ENCODE measurements at places on chromosomes 11 and 22. TPM values are rescaled to one million over a fixed set of nuclear protein-coding genes. Genes with fewer than 3 reads are reported as not detected.

Gene DHCR7
- 72.7 TPM for total RNA-seq

DNA sequence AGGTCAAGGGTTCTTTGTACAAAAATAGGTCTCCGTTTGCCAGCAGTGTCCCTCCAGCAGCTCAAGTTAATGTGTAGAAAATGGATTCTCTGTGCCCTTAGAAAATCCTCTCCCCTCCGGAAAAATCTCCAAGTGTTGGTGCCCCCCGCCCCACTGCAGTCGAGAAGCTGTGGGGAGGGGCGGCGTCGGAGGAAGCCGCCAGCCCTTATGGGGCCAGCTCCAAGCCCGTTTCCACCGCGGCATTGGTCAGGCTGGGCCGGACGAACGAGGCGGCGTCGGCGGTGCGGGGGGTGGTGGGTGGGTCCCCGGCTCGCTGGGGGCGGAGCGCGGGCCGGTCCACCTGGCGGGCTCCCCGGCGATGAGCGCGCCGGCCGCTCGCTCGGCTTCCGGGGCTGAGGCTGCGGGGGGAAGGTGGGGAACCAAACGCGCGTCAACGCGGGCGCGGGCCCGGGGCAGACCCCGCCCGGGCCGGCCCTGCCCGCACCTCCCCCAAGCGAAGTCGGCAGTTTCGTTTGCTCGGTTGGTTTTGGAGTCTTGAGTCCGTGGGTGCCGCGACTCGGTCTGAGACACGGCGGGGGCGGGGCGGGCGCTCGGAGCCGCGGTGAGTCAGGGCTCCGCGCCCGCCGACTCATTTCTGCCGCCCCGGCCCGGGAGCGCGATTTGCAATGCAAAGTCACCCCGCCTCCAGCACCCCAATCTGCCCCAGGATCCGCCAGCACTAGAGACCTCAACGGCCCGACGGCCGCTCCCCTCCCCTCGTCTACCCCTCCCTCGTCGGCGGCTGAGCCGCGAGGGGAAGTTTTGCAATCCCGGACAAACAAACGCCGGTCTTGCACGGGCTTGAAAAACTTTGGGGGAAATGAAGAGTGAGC lies 1.4 kb downstream of the ASCL2 start:
- peak overlapping the region; percentile 65 for H3K4me3 ChIP-seq
- H3K27ac ChIP-seq, result peak overlapping the region; percentile 89
- H3K27me3 ChIP-seq, result peaks cover 47% of the 10 kb centered on the region

DNA sequence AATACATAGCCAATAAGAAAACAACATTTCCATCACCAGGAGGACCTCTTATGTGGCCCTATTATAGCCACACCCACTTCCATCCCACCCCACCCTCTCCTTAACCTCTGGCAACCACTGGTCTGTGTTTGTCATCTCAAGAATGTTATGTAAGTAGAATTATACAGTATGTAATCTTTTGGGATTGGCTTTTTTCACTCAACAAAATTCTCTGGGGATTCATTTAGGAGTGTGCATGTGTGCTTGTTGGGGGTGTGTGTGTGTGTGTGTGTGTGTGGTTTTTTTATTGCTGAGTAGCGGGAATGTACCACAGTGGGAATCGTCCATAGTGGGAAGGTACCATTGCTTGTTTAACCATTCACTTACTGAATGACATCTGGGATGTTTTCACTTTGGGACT lies 5.2 kb downstream of the KCNJ5 start:
- H3K36me3 ChIP-seq, result no peaks in the 10 kb centered on the region
- no peak overlapping the region for H3K4me3 ChIP-seq
- peaks cover 21% of the 10 kb centered on the region for H3K4me1 ChIP-seq
- no peaks in the 10 kb centered on the region for H3K27me3 ChIP-seq

Gene TRIM48
- not detected for total RNA-seq

DNA sequence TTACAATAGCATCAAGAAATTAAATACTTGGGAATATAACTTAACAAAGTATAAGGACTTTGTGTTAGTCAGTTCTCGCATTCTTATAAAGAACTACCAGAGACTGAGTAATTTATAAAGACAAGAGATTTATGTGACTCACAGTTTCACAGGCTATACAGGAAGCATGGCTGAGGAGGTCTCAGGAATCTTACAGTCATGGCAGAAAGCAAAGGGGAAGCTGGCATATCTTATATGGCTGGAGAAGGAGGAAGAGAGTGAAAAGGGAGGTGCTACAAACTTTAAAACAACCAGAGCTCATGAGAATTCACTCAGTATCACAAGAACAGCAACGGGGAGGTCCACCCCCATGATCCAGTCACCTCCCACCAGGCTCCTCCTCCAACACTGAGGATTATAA lies 32.0 kb upstream of the CCDC134 start:
- H3K27ac ChIP-seq, result no peak overlapping the region
- H3K27me3 ChIP-seq, result no peaks in the 10 kb centered on the region

Gene MMP8
- 0.15 TPM for total RNA-seq

Gene ACTN3
- not detected for total RNA-seq

Gene TECTA
- total RNA-seq, result 0.98 TPM

GRCh38 chr22:29202212-29203192 lies 3.2 kb upstream of the EMID1 start:
- H3K4me3 ChIP-seq, result no peak overlapping the region
- no peaks in the 10 kb centered on the region for H3K27me3 ChIP-seq
- no peaks in the 10 kb centered on the region for H3K36me3 ChIP-seq
- H3K27ac ChIP-seq, result peak overlapping the region; percentile 48
- H3K4me1 ChIP-seq, result peaks cover 18% of the 10 kb centered on the region
- no peak for DNase-seq

- H3K27me3 ChIP-seq, result peaks cover 1% of the 10 kb centered on the region
- H3K4me1 ChIP-seq, result no peaks in the 10 kb centered on the region
- no peaks in the 10 kb centered on the region for H3K36me3 ChIP-seq
- H3K27ac ChIP-seq, result no peak overlapping the region
- no peak overlapping the region for H3K4me3 ChIP-seq
Measured at GRCh38 chr11:59076876-59077571, 9.1 kb upstream of the GLYATL1B start.

DNA sequence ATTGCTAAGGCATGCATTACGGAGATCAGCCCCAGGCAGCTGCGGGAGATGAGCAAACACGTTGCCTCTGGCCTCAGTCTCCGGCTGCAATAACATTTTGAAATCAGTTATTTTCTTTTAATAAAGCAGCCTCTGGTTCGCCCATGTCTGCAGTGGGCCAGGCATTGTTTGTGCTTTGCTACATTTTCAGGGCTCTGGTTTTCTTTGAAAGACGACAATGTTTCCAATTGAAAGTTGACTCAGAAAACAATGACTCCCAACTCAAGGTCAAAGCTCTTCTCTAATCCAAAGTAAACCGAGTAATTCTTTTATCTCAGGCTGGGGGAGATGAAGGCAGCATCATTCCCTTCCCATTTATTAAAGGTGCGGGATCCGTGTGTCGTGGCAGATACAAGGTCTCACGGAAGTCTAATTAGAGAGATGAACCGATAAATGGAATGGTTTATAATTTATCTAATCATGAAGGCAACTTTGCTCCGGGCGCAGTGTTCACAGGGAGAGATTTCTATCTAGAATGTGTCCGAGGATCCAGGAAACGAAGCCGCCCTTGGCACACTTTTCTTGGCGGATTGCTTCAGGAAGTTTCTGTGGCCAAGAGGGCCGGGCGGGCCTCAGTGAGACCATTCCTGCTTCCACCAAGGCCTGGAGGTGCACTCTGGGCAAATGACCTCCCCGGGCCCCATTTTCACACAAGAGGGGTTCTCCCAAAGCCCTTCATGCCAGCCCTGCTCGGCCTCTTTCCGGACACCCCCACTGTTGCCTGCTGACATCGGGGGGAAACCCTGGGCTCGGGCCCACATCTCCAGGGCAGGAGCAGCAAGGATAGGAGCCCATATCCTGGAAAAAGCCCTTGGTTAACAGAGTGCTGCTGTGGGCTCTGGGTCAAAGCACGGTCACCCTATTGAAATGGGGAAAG lies 811.4 kb downstream of the BRD1 start:
- peak; percentile 74 for DNase-seq
- H3K27me3 ChIP-seq, result peaks cover 46% of the 10 kb centered on the region
- H3K36me3 ChIP-seq, result no peaks in the 10 kb centered on the region
- no peak overlapping the region for H3K4me3 ChIP-seq
- no peak overlapping the region for H3K27ac ChIP-seq
